ENCODE measurements at places on chromosomes 1 and 21.
A peak's percentile ranks its signal among the peaks of the same experiment; 100 is the strongest.

- DNase-seq: no peak
Observed at GRCh38 chr21:15534450-15534886, 195.3 kb upstream of the USP25 start.

DNA sequence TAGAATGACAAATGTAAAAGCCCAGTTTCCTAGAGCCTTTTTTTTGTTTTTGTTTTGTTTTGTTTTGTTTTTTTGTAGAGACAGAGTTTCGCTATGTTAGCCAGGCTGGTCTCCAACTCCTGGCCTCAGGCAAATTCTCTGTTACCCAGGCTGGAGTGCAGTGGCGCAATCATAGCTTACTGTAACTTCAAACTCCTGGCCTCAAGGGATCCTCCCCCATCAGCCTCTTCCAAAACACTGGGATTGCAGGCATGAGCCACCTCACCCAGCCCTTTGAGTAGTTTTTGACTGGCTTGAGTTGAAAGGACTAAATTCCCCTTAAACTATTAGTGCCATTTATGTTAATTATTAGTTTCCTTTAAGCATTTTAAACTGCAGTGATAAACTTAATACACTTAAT lies 28.8 kb upstream of the ZBTB18 start:
- DNase-seq: no peak

GRCh38 chr21:33198346-33199099 lies 31.2 kb upstream of the IFNAR2 start:
- peak; percentile 20 for DNase-seq

DNA sequence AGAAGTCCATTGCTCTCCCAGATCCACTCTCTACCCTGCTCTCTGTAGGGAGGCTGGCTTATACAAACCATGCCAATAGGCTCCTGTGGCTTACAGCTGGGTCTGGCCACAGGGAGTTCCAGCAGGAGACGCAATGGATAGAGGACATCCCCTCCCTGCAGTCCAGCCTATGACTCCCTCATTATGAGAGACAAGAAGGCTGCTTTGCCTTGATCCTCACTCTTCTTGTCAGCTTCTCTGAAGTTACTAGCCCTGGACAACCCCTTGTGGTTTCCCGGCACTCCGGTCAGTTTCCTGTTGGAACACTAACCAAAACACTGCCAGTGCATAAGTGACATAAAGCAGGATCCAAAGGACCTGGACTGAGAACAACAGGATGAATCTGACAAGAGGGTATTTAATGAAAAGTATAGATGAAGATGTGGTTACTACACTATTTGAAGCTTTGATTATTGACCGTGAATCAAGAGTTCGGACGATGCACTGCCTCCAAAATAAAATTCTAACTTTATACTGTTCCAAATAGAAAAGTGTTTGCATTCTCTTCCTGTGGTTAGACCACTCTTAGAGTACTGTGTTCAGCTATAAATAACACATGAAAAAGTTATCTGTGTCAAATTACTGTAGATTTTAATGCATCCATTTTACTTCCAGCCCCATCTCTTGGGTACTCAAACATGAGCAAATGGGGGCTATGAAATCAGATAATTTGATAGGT lies 32.7 kb upstream of the ZNF326 start:
- no peak for DNase-seq

DNA sequence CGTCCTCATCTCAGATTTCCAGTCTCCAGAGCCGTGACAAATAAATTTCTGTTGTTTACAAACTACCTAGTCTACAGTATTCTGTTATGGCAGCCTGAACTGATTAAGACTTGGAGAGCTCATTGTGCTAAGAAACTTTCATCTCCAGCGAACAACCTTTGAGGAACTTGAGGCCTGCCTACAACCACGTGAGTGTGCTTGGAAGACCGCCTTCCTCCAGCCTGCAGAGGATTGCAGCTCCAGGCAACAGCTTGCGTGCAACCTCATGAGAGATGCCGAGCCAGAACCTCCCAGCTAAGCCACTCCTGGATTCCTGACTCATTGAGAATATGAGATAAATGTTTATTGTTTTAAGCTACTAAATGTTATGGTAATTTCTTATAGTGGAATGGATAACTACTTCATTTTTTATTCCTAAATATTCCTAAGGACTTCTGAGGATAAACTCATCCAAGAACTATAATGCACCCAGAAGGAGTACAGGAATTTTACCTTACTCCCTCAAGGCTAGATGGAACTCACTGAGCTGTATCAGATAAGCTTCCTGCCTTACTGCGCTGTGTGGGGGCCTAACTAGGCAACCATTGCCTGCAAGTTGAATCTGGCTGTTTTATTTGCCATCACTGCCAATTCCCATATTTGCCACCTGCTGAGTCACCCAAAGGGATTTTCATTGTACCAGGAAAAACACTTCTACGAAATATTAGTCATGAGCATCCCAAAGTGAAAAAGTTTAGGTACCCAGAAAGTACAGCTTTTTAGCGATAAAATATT lies 17.6 kb downstream of the FAM177B start:
- DNase-seq: peak; percentile 83

- peak; percentile 77 for DNase-seq
Observed at GRCh38 chr1:24984800-24985522, 54.9 kb upstream of the RUNX3 start.

DNA sequence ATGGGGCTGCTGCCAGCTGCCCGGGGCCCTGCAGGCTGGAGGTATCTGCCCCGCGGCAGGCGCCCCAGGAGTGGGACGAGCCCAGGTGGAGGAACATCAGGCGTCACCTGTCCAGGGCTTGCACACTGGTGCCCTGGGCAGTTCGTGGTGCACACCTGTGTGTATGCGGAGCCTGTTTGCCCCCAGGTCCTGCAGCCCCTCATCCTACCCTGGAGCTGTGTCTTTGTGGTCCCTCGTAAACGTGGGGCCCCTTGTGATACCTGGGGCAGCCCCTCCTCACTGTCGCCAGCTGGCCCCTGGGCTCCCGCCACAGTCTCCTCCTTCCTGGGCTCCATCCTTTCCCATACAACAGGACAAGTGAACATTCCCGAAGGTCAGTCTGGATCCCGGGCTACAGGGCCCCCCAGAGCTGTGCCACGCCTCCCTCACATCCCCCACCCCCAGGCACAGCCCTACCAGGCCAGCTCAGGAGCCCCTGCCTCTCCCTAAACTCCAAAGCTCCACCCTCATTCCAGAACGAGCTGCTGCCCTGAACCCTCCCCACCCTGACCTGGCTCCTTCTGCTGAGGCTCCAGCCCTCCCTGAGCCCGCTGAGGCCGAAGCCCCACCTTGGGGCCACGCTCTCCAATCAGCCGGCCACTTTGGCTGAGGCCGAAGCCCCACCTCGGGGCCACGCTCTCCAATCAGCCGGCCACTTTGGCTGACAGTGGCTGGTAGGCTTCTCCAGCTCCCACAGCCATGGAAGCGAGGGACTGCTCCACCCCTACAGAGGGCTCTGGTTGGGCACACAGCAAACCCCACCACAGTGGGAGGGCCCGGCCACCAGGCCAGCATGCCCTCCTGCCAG lies 42.6 kb downstream of the UBE2G2 start:
- no peak for DNase-seq

DNA sequence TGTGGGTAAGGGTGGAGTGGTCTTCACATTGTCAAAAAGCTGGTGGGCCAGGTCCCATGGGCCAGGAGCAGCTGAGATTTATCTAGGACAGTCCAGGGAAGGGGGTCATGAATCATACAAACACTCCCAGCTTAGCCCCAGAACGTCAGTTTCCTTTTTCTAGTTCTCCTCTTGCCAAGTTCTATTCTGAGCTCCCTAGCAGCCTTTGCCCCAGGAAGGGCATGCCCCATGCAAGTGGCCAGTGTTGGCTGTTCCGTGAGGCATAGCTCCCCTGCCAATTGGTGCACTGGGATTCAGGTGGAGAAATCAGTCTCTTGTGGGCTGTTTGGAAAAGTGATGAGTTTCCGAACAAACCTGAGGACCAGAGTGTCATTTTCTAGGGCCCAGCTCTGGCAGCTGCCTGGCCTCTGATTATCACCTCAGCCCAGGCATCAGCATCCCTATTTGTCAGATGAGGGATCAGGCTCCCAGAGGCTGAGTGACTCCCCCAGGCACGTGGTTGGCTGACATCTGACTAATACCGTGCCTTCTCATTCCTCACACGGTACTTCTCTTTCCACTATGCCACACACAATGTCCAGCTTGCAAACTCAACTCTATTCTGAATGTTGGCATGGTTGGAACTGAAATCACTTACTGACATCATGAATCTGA lies 14.2 kb upstream of the MYOM3 start:
- DNase-seq: no peak

GRCh38 chr1:6634371-6635052 lies 9.8 kb downstream of the THAP3 start:
- DNase-seq: no peak

GRCh38 chr1:23568608-23569383 lies 9.5 kb upstream of the ID3 start:
- DNase-seq: no peak

Measured in posterior cingulate gyrus (tissue), 11 donors.